ENCODE measurements at places on chromosomes 4 and X.

GRCh38 chrX:25011589-25012432 lies 4.0 kb downstream of the ARX start:
- DNase-seq: no peak

DNA sequence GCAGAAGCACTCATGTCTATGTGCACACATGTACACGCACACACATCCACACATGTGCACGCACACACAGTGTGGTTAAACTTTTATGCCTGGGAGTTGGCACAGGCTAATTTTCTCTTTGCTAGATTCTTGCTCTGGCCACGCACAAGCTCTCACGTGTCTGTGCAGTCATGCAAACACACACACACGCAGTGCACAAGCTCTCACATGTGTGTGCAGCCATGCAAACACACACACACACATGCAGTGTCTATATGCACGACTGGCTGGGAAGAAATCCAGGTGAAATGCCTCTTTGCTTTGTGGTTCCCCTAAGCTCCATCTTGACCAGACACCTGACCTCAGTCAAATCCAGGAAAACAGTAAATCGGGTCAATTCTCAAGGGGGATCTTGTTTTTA lies 138.0 kb downstream of the SHOX start:
- DNase-seq: no peak

GRCh38 chr4:164614999-164615398 lies 138.9 kb upstream of the SMIM31 start:
- DNase-seq: no peak

- no peak for DNase-seq
These were observed 101.6 kb downstream of the FAM193A start for GRCh38 chr4:2637956-2638552.

DNA sequence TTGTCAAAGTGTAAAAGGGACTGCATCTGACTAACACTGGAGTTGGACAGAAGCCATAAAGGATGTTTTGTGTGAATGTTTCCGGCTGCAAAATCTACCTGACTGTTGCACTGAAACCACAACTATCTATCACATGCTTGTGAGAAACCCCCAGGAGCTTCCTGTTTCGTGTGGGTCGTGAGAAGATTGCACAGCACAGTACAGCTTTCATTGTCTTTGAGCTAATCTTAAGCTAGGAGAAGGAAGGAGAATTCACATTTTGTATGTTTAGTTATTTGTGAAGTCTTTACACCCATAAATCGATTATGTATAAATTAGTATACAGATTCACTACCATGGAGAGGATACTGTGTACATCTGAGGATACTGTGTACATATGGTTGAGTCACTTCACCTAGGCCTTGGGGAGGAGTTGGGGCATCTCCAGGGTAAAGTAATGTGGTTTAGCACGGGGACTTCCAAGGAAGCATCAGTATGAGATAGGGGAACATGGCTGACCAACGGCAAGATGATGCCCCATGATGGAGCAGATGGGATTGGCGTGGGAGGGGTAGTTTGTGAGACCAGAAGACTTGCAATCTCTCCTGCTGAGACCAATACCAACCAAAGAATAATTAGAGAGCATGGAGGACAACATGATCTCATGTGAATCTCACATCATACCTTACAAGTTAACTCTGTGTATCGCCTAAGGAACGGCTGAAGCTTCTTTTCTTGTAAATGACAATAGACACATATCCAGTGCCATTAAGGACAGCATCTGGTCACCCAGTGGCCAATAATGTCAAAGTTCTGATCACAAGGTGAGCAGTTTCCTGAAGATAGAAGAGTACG lies 43.1 kb upstream of the FAM9C start:
- peak; percentile 65 for DNase-seq

DNA sequence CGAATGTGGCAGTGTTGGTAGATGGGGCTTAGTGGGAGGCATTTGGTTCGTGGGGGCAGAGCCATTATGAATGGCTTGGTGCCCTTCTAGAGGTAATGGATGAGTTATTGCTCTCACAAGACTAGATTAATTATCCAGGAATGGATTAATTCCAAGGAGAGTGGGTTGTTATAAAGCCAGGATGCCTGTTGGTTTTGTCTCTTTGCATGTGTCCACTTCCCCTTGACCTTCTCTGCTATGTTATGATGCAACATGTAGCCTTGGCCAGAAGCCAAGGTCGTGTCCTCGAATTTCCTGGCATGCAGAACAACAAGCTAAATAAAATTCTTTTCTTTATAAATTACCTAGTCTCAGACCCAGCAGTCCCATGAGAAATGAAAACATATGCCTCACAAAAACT lies 111.2 kb upstream of the PLS3 start:
- no peak for DNase-seq

- DNase-seq: no peak
These were observed 7.4 kb upstream of the UBA1 start for GRCh38 chrX:47186096-47186740.

GRCh38 chr4:113769744-113770143 lies 8.2 kb upstream of the CAMK2D start:
- DNase-seq: no peak

GRCh38 chr4:122884499-122884898 lies 37.9 kb downstream of the NUDT6 start:
- DNase-seq: no peak

- no peak for DNase-seq
These were observed 22.2 kb downstream of the IL2 start for GRCh38 chr4:122434285-122434684.

DNA sequence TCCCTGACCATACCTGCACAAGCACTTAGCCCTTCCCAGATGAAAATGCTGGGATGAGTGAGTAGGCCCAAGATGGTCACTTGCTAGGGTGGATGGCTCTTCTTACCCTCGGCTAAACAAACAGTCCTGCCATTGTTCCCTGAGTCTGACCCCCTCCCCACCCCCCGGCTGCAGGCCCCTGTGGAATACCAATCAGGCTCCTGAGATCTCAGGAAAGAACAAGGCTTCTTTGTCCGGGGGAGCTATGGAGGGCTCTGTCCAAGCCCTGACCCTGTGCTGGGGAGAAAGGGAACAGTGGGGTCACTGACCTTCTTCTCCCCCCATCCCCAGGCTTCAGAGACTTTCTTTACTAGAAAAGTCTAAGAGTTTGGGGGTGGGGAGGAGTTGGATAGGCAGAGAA lies 6.0 kb downstream of the PLP1 start:
- no peak for DNase-seq

DNA sequence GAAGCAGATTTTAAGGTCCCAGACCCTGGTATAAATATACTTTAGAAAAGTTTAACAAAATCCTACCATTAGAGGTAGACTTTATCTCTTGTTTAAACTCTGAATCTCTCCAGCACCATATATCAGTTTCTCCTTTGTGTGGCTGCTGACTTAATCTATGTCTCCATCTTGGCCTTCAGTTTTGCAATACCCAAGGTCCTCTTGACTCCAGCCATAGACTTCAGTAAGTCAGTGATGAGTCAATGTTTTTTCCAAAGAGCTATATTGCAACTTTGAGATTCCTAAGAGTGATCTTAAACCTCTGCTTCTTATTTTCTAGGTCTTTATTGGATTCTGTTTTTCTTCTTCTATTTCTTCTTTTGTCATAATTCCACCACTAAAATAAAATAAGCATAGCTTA lies 50.8 kb upstream of the ADGRL3 start:
- DNase-seq: no peak

GRCh38 chrX:23511793-23512192 lies 155.5 kb upstream of the PRDX4 start:
- DNase-seq: no peak

DNA sequence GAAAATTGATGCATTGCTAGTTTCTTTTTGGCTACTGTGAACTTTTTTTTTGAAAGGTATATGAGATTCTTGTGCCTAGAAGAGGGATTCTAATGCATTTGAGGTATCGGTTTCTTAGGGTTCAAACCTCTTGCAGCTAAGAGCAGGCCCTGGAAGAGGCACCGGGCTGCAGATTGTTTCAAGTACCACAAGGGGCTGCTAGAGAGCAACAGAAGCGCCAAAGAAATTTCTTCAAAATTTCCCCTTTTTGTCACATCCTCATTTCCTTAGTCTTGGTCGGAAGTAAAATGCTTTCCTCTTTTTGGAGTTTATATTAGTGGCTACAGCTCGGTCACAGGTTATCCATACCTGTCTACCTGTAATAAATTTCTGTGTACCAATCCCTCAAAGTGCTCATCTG lies 89.8 kb downstream of the PDGFRA start:
- no peak for DNase-seq

GRCh38 chr4:3387154-3387942 lies 54.4 kb upstream of the HGFAC start:
- DNase-seq: no peak

GRCh38 chrX:147378767-147379166 lies 533.0 kb upstream of the FMR1 start:
- DNase-seq: no peak

- no peak for DNase-seq
These were observed 79.1 kb downstream of the NPFFR2 start for GRCh38 chr4:72110886-72111285.

DNA sequence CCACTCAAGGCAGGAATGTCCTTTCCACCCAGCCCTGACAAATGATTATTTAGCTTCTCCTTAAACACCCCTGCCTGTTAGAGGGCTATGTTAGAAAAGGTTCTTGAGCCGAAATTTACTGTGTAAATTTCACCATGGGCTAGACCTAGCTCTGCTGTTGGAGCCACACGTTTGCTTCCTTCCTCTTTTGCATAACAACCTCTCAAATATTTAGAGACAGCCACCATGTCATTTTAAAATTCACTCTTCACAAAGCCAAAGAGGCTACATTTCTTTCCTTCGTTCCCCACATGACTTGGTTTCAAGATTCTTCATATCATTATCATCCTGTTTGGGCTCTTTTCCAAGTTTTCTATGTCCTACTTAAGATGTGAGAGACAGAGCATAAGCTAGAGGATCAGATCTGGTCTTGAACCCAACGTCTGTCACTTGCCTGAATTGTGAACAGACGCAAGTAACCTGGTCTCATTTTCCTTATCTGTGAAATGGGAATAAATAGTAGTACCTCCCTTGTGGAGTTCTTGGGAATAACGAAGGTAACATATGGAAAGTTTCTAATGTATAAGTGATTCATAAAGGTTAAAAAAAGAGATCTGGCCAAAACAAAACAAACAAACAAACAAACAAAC lies 6.7 kb downstream of the DOCK11 start:
- no peak for DNase-seq

DNA sequence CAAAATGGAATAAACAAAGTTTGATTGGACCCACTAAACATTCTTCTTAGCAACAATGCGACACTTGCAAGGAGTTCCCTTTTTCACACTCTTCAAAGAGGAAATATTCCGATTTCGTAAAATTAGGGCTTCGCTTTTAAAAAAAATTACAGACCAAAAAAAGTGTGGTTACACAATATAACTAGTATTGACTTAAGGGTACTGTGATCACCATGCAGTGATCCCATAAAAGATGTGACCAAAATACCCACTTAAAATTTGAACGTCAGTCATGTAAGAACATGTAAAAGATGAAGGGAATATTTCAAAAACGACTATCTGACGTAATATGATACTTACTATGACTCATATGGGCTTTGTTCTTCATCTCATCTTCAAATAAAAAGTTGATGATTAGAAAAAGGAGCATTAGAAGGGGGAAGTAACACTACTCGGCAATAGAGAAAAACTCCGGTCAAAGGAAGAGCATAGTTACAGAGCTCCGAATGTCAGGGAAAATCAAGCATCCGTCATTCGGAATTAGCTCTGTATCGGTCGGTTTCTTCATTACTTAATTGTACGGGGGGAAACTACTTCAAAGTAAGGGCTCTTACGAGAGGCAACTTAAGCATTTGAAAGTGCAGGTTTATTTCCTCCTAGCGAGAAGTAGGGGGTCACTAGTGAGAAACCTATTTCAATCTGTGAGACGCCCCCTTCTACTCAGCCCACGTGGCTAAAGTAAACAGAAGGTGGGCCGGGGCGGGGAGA lies 1.3 kb upstream of the TET2 start:
- no peak for DNase-seq

DNA sequence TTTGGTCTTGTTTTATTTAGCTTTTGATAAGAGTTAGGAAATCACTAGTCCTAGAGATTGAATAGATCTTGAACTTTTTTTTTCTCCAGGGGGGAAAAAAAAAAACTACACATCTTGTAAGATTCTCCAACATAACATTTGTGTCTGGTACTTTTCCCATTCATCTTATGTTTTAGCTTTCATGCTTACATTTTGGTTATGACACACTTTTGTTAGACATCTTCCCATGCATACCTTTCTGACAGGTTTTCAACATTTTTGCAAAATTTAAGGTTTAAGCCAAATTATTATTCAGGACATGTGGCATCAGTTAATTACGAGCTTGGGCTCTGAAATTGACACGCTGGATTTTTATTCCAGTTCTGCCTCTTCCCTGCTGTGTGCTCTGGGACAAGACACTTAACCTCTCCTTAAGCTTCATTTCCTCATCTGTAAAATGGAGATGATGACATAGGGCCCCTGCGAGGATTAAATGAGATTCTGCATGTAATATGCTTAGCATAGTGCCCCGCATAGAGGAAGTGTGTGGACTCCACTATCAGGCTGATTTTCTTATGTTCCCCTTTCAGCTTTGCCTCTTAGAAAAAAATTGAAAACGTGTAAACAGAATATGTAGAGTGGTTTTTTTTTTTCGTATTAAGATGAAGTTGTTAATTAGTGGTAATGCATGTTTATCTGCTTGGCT lies 5.3 kb downstream of the KIT start:
- no peak for DNase-seq

- DNase-seq: no peak
These were observed 8.7 kb downstream of the ATP5ME start for GRCh38 chr4:665381-665750.

DNA sequence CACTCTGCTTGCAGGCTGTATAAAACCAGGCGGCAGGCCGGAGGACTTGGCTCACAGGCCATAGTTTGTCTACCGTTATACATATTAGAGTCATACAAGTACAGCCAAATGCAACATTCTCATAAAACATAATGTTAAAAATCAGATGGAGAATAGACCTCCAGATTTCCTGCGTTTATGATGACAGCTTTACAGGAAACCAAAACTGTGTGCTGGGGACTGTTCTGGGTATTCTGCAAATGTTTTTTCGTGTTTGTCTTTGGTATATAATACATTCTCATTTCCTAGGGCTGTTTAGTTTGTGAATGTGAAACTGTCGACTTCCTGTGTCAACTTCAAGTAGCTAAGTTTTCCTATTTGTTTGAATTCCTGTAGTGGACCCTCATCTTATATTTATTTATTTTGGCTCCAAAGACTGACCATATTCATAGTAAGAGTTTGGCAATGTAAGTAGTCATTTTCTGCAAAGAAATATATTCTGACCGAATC lies 79.5 kb upstream of the FAM9C start:
- no peak for DNase-seq

GRCh38 chrX:138058931-138059330 lies 493.0 kb downstream of the ZIC3 start:
- DNase-seq: no peak

- no peak for DNase-seq
These were observed 26.1 kb upstream of the CFAP299 start for GRCh38 chr4:80309294-80310004.

DNA sequence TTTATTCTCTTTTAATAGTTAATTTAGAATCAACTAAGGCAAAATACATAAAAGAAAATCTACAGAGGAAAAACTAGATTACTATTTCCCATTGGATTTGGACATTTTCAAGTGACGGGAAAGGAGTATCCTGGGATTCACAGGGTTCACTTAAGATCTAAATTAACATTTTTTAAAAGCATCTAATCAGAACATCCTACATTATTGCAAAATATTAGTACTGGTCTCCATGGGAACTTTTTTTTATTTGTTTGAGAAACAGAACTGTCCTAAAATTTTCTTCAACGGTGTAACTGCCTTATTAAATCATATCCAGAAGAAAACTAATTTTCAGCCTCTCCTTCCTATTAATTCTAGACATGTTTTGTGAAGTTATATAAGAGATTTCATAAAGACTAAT lies 69.7 kb downstream of the METTL14 start:
- DNase-seq: no peak

GRCh38 chr4:42568610-42569207 lies 88.2 kb downstream of the ATP8A1 start:
- DNase-seq: peak; percentile 52
